Fibroblast of lung (primary cell): ENCODE measurements at places on chromosomes 12 and 14. TPM values are rescaled to one million over a fixed set of nuclear protein-coding genes. Genes with fewer than 3 reads are reported as not detected.

KRT3 gene
- not detected in 2 replicates for total RNA-seq

CBLN3 gene
- 2.6 and 5.3 TPM in 2 replicates for total RNA-seq

CCDC198 gene
- total RNA-seq, result not detected in 2 replicates

MYBPC1 gene
- total RNA-seq, result not detected in 2 replicates

CLEC1A gene
- not detected in 2 replicates for total RNA-seq
